ENCODE measurements at places on chromosomes 5 and 9.

- no peak for DNase-seq
Observed at GRCh38 chr9:13109781-13110180, 169.7 kb downstream of the MPDZ start.

DNA sequence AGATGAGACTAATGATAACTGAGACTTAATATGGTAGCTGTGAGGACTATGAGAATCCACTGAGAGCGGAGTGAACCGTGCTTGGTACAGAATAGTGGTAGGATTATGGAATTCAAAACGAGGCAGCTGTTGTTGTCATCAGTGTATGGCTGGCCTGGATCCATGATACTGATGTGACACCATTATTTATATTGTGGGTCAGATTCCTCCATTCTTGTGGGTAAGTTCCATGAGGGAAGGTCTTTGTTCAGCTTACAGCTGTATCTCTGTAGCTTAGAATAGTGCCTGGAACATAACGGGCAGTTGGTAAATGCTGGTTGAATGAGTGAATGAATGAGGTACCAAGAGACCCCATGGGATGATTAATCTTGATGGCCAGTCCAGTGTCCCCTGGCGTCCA lies 61.8 kb downstream of the ACER2 start:
- DNase-seq, result no peak

GRCh38 chr5:145723516-145723915 lies 111.6 kb downstream of the PRELID2 start:
- no peak for DNase-seq

DNA sequence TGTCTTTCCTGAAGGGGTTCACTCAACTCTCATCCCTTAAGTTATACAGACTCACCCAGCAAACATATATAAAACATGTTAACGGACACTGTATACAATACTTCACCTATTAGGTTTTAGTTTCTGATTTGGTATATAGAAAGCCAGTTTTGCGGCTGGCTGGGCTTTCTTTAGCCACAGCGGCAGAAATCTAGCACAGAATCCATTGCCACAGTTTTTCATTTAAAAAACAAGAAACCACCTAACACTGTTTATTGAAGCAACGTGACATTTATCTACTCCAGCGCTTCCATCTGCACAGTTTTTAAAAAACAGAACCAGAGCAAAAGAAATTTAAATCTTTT lies 67.3 kb downstream of the SNX30 start:
- no peak for DNase-seq

- DNase-seq, result no peak
Observed at GRCh38 chr9:96031366-96031824, 155.9 kb downstream of the ERCC6L2 start.

- no peak for DNase-seq
Observed at GRCh38 chr5:32505756-32506155, 61.2 kb upstream of the ZFR start.

DNA sequence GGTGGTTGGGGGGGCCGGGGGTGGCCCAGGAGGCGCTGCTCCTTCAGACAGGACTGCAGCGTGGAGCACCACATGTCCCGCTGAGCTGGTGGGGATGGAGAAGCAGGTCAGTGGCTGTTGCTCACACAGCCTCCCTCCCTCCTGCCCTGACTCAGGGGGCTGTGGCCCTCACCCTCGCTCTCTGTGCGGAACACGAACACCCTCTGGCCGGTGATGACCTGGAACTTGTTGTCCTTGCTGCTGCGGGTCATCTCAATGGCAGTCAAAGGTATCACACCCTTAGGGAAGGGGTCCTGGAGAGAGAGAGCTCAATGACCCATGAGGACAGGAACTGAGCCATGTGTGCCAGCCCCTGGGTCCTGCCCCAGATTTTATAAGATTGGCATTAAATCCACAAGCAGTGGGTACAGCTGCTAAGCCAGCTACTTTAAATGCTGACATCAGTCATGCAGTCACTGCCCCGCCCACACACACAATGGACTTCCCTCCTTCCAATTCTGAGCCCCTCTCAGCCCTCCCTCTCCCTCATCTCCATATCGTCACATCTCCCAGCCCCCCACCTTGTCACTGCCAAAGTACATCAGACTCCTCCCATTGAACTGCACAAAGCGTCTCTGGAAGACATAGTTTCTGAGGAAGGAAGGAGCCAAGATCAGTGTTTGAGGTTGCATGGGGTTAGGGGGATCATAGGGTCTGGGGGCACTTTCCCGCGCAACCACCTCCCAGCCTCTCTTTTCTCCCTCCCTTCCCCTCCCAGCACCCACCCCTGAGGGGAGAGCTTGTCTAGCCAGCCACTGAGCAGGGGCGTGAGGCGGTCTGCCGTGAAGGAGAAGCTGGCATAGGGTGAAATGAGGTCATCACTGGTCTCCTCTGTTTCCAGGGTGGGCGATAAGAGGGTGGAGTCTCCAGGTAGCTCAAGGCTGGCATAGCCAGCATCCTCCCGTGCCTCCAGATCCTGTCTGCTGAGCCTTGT lies 8.9 kb downstream of the ARAP3 start:
- no peak for DNase-seq

GRCh38 chr5:81428861-81429260 lies 34.9 kb upstream of the ACOT12 start:
- no peak for DNase-seq

DNA sequence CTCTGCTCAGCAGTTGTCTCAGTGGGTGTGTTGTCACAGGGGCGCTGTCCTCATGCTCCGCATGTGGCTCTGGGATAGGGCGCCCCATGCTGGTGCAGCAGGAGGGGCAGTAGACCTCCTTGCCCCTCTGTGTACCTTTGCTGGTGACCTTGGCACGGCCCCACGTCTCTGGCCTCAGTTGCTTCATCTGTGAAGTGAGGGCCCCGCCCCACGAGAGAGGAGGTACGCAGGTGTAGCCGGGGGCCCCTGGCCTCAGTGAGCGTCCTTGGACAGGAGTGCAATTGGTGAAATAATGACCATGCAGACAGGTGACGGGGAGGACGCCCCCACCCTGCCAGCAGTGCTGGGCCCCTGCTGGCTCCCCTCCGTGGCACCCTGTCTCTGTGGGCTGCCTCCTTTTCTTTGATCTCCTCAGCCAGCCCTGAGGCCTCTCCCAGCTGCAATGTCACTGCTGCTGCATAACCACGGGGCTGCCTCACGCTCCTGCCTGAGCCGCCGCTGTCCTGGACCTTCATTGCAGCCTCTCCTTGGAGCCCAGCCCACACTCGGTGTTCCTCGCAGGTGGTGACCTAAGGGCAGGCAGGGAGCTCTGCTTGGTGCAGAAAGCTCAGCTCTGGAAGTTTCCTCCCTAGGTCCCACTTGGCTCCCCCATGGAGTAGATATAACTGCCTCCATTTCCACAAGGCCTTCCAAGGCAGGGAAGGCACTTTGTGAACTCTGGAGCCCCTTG lies 57.3 kb downstream of the PHF2 start:
- DNase-seq, result no peak

DNA sequence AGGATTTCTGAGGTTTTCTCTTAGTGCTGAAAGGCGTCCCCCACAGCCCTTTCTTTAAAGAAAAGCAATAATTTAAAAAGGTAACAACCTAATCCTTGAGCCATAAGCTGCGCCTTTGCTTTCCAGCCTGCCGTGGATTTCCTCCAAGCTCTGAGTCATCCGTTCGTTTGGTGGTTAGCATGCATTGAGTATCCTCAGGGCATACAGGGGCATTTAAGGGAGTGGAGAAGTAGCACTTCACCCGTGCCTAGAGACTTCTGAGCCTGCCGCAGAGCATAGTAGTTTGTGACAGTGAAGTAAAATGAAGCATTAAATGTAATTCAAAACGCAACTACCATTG lies 892 bp upstream of the TNC start:
- DNase-seq, result no peak

- no peak for DNase-seq
Observed at GRCh38 chr5:38796742-38797108, 49.1 kb upstream of the OSMR start.

DNA sequence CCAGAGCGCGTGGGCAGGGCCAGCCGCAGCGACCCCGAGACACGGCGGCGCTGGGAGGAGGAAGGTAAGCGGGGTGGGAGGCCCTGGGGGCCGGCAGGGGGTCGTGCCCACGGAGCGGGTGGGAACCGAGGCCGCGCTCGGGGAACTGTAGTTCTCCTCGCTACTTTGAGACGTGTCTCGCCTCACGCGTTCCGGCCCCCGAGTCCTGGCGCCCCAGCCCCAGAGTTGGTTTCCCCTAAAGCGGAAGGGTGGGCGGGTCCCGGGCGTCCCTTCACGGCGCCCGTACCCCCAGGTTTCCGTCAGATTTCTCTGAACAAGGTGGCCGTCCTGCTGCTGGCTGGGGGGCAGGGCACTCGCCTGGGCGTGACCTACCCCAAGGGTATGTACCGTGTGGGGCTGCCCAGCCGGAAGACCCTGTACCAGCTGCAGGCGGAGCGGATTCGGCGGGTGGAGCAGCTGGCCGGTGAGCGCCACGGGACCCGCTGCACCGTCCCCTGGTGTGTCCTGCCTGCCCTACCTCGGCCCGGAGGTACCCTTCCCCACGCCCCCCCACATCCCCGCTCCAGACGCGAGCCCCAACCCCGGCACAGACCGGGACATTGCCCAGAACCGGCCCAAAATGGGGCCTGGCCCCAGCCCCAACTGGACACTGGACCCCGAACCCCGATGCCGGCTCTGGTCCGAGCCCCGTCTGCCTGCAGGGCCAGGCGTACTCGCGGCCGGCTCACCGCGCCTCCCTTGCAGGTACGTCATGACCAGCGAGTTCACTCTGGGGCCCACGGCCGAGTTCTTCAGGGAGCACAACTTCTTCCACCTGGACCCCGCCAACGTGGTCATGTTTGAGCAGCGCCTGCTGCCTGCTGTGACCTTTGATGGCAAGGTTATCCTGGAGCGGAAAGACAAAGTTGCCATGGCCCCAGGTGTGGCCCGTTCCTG lies 709 bp downstream of the UAP1L1 start:
- DNase-seq, result no peak

- DNase-seq, result no peak
Observed at GRCh38 chr5:141521244-141521781, 32.4 kb downstream of the PCDHGC5 start.

DNA sequence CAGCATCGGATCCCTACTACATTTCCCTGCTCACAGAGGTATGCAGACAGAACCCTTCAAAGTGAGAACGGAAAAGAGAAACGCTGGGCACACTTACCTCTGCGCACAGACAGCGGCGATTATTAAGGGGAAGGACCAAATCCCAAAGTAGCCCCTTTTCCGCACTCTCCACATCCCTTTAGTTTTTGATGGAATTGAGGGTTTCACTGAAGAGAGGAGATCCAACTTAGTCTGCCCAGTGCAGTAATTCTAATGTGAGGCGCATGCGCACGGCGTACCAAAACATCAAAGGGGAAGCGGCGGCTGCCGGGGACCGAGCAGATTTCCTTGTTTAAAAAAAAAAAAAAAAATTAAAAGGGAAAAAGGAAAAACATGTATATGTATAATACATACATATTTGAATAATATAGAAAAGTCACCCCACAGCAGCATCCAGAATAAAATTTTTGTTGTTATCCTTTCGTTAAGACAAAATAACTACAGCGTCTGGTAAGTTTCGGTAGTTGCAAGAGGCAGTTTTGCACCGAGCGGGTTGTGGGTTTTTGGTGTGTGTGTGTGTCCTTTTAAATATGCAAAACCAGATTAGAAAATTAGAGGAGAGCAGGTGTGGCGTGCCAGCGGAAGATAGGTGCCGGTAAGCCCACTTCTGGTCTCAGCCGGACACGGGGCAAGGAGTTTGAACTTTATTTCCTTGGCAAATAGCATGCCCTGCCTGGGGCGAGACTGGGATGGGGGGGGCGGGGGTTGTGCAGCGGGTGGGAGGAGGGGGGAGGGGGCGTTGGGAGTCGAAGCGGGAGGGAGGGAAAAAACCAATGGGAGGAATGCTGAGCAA lies at the start of gene GABRB2:
Gene GABRB2, minus strand, starts transcription at position 256 of the 832 bp plus-strand sequence. Its CDS starts 82 bp downstream, at position 174.
- DNase-seq, result no peak

GRCh38 chr5:11483630-11484029 lies 420.6 kb downstream of the CTNND2 start:
- no peak for DNase-seq

GRCh38 chr9:118129541-118129940 lies 425.3 kb downstream of the TLR4 start:
- DNase-seq, result no peak

DNA sequence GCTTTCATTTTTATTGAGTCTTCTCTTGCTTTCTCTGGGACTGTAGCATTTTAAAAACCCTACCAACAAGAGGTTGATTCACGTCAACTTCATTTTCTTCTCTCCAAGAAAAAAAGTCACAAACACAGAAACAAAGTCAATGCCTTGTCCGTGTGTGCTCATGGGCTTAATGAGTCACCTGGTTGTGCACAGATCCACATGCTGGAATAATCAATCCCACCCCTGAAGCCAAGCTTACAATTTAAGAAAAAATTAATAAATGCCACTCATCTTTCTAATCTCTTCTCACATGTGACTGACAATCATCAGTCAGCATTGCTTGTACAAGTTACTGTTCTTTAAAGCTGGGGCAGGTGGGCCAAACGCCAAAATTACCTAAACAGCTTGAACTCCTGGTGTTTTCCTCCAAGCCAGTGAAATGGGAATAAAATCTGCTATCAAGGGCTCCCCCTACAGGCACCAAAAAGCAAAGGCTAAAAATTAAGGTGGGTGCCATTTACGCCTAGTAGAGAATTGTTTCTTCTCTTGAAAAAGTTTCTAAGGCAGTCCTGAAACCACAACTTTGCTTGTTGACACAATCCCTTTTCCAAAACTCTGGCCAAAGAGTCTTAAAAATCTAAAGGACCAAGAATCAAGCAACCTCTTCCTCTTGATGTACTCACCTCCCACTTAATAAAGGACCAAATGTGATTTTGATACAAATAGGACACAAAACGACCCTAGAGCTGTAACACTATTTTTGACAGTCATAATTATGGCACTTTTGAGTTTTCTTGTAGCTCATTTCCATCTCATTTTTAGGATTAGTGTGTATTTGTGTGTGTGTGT lies 21.3 kb downstream of the TRMO start:
- no peak for DNase-seq

GRCh38 chr5:170511551-170512258 lies 7.9 kb downstream of the KCNIP1 start:
- DNase-seq, result no peak

- no peak for DNase-seq
Observed at GRCh38 chr9:83557317-83557716, 19.1 kb upstream of the FRMD3 start.

DNA sequence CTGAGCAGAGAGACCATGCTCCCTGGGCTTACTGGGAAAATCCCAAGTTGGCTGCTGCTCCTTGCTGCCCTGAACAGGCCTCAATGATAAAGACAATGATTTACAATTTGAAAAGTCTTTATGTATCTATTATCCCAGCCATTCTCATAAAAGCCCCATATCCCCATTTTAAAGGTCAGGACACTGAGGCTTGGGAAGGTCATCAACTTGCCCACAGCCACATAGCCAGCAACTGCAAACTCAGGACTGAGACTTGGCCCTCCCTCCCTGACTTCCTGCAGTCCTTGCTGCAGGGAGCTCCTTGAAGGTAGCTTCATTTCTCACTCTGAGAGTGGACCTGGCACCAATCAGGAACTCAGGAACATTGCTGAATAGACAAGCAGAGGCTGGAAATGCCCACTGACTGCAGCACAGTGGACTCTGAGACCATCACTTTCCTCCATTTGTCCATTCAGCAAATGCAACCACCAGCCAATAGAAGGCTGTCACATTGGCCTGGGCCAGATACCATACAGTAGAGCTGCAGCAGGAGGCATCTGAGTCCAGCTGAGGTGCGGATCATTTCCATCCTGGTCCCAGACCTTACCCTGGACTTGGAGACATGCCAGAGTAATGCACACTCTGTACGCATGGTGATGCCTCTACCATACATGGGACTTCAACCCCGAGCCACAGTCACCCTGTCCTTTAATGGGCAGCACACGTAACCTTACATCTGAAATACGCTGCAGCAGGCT lies 18.3 kb downstream of the TNIP1 start:
- DNase-seq, result no peak

GRCh38 chr5:77987331-77987730 lies 211.2 kb upstream of the TBCA start:
- DNase-seq, result no peak

- no peak for DNase-seq
Observed at GRCh38 chr5:39624890-39625289, 200.1 kb upstream of the DAB2 start.
